CD4-positive, alpha-beta T cell treated with Interleukin-21 for 1 hour (primary cell): ENCODE measurements at places on chromosomes 7 and 10.

DNA sequence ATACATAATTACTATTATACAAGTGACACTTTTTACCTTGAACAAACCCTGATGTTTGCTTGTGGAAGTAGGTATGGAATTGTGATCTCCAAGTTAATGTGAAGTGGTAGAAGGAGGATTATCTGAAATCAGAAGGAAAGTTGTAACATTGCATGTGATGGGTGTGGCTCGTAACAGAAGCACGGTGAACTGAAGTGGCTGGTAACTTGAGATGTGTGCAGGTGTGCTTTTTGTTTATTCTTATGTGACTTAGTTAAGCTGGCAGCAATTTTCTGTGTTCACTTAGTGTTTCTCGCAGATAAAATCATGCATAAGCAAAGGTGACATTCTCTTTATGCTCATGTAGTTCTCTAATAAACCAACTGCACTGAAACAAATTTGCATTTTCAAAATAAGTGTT, 82.3 kb downstream of the ZEB1 start:
- no peak for DNase-seq

DNA sequence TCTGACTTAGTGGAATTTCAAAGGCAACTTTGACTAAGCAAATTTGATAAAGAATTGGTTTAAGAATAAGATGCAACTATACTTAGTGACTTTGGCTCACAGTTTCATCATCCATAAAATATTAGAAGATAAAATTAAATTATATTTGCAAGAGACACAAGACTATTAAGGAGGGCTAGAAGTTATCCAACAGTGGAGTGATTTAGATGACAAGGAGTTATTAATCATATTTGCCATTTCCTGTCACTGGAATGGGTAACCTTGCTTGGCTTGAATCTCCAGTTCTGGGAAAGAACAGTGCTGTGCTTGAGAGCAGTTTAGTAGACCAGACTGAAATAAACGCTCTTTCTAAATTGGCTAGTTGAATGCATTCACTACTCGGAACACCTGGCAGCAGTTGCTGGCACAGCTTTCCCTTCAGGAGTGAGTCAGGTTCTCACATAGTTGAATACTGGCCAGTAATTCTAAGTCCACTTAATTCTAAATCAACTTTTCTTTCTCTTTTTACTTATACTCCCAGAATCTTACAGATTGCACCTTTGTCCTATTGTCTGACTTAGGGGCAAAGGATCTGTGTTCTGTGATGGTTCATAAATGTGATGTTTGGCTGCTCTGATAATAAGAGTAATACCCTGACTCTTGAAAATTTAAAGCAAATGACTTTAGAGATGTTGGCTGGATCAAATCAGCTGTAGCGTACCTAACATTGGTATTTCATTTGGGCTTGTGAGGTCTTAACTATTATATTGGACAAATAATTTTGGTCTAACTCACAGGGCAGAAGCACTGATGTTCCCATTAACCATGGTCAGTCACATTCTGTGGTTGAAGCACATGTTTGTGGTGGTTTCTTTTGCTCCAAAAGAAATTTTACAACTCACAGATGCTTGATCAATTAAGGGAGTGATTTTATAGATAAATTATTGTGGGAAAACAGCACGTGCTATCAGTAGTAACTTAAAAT, 16.6 kb downstream of the STMP1 start:
- DNase-seq, result no peak

GRCh38 chr7:2754086-2754485, 66.1 kb downstream of the AMZ1 start:
- no peak for DNase-seq

DNA sequence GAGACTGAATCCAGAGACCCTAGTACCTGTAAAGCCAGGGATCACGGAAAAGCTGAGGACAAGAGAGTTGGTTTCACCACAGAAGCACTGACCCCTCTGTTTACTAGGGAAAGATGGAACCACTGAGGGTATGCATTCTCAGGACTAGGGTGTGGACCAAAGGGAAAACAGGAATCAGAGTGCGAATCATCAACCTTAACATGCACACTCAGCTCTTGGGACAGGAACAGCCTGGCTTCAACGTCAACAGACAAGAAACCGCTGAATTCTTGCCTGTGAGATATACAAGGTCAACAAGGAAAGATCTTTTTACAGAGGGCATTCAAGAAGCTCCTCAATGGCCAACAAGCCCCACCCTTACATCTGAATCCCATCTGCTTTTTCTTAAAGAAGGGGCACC, 14.9 kb downstream of the TNRC18 start:
- DNase-seq, result no peak

DNA sequence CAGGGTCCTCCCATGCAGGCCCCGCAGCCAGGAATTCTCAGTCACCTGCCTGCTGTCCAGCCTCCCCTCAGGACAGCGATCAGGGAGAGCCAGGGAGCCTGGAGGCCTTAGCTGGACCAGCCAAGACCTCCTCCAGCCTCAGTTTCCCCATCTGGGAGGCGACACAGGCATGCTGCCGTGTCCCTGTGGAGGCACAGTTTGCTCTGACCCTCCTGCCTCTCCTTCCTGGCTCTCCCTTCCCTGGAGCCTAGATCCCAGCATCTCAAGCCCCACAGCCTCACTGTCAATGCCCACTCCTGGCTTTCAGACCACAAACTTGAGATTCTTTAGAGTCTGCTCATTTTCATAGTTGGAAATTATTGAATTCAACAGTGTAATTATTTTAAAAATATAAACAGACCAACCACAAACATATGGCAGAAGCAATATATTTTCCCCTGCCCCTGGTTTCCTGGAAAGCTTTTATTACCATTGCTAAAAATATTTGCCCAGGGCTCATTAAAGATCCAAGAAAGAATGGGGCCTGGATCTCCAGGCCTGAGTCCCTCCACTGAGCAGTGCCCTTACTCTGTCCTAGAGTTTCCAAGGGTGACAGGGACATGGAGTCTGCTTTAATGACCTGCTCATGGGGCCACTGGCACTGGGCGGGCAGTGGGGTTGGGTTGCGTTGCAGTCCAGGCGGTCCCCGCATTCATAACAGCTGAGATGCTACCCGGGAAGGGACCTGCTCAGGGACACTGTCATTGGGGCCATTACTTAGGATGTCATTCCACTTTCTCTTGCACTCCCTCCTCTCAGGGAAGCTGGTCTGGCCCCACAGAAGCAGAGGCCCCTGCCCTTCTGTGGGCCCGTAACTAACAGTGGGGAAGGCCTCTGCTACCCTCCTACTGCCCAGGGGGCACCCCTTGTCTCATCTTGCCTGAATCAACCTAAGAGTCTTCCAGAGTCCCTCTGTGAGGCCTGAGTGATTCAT, 81.6 kb upstream of the CHST15 start:
- no peak for DNase-seq

DNA sequence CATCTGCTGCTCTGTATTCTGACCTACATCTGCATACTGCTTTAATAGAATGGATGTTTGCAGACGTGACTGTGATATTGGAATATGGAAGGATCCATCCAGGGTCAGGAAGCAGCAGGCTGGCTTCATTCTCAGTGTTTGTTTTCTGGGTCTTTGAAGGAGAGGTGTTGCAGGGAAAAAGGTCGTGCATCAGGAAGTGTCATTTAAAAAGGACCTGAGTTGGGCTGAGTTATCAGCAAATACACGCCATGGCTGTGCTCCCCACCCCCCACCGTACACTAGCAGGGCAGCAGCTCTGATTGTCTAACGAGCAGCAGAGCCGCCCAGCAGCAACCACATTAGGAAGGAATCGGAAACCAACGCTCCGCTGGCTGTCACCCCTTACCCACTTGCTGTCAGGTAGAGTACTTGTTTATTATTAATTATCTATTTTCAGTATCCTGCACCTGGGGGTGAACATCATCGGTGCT, 63.1 kb upstream of the STEAP1B start:
- no peak for DNase-seq

GRCh38 chr7:121005996-121006584, 17.6 kb downstream of the CPED1 start:
- no peak for DNase-seq

GRCh38 chr10:129689671-129690071, 222.6 kb downstream of the MGMT start:
- DNase-seq, result no peak

DNA sequence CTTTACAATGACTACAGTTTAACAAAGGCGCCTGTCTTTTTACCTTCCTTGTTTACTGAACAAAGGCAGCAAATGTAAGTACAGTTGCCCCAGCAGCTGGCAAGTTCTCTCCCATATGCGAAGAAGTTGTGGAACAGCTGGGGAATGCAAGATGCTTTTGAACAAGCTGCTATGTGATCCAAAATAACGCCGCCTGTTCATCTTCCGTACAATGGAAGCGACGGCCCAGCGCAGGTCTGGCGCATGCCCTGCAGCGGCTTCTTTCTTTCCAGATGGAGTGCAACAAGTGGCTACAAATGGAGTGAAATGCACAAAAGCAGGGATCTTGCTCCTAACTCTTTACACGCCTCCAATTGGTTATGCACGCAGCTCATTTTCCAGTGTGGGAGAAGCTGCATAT, 97.0 kb upstream of the SVIL start:
- no peak for DNase-seq

DNA sequence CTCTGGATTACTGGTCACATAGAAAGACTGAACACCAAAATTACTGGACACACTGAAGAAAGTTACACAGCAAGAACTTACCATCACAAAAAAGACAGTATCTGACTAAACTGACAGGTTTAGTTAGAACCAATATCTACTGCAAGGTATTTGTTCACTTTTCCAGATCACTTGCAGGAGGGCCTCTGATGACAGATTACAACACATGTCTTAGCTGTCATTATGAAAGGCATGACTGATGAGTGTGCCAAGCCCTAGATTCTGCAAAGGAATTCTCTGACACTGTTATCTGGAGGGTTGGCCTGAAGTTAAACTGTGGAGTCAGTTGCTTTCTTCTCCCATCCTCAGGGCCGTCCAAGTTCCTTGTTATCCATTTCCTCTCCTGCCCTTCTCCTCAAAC, 242.7 kb downstream of the KIF20B start:
- DNase-seq, result no peak

DNA sequence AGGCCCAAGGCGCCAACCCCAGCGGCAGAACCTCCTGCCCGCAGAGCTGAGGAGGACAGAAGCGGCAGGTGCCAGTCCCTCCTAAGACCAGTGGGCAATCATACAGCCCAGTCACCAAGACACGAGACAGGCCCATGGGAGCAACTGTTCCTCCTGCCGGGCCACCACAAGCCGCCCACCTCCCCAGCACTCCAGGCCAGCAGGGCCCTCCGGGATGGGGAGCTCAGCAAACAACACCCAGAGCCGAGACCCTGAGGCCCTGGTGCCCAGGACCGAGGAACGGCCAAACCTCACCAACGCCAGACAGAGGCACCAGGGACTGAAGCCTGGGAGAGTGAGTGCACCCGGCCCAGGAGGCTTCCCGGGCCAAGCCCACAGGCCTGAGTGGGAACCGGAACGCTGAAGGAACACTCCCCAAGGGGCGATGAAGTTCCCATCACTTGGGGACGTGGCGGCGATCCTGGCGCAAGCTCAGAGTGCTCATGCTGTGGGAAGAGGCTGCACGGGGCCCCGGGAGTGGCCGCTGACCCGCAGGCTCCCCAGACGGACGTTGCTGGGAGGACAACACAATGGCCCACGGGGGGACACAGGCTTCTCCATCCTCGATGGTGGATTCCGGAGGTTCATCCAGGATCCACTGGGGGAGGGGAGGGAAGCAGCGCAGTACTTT, 35.1 kb downstream of the GPER1 start:
- DNase-seq, result no peak

GRCh38 chr10:73211106-73211811, 35.8 kb downstream of the DNAJC9 start:
- no peak for DNase-seq

DNA sequence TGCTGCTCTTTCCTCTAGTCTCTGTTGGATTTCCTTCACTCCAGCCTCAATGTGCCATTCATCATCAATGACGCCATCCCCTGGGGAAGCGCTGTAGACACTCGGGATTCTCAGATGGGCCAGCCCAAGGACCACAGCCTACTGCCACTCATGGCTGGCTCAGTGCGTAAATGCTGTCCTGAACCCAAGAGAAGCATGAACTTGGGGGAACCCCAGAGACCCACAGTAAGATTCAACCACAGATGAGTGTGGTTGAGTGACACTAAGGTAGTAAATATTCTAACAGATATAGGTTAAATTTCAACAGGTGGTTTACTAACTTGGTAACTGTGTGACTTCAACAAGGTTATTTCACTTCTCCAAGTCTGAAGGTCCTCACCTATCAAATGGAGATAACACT, 304.1 kb downstream of the GRM8 start:
- no peak for DNase-seq

DNA sequence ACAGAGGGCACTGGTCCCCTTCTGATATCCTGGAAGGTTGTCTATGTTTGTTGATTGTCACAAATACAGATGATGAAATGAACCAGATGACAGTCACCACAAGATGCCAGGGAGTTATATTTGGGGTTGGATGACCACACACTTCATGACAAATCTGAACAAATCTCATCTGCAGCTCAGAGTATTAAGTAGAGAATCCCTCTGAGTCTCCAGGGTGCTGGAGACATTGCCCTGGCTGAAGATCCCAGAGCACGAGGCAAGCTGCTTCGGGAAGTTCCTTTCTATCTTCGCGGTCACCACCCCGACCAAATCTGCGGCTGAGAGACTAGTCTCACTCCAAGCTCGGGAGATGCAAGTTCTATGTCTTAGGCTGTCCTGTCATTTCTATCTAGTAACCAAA, 9.0 kb downstream of the DENND2A start:
- no peak for DNase-seq

GRCh38 chr10:7846591-7846990, 28.3 kb downstream of the TAF3 start:
- DNase-seq, result no peak

DNA sequence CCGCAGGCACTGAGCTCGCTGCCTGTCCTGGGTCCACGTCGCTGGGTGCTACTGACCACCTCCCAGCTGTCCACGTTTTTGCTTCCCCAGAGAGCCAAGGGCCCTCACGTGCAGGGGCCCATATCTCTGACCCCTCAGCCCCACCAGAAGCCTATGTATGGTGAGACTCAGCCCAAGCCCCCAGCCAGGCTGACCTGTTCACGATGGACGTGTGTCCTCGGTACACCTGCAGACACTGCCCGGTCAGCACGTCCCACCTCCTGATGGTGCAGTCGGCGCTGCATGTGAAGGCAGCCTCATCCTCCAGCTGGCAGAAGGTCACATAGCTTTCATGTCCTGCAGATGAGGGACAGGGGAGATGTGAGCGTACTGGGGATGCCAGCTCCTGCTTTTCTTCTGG, 9.9 kb downstream of the WDR86 start:
- DNase-seq, result no peak

DNA sequence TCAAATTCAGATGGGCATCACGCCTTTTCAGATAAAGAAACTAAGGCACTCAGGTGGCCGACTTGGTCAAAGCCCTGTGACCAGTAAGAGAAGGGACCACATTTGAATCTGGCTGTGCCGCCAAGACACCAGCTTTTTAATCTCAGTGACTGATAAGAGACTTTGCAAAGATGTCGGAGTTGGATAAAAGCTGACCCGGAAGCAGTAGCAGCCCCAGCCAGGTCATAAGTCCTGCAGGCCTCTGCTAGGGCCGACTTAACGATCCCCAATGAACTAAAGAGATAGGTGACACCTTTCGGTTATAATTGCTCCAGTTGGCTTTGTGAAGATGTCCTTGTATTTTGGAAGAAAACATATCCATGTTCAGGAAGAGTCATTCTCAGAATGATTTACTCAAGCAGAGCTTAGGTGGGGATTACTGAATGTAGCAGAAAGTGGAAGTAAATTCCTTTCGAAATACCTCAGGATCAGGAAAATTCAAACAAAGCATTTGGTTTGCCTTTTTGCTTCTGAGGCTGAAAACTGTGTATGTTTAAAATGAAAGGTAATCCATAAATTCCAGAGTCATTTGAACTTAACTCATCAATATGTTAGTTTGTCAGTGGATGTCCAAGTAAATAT, 164.2 kb upstream of the PITRM1 start:
- no peak for DNase-seq

GRCh38 chr10:123888751-123889150, 2.9 kb downstream of the CPXM2 start:
- DNase-seq, result no peak
